ENCODE measurements at places on chromosomes 4 and X.

DNA sequence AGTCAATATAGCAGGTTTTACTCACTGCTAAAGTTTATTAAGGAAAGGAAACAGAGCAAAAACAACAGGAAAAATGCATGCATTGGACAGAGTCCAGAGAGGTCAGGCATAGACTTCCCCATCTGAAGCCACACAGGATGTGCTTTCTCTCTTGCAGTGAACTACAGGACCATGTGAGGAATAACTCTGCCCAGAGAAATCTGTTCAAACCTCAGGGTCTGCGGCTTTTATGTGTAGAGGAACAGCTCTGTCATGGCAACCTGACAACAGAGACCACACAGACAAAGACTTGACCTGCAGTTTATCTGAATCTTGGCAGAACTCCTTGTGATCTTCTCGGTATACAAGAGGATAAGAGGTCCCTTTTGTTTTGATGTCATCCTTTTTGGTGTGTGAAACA, 46.3 kb upstream of the LONRF3 start:
- DNase-seq: no peak

DNA sequence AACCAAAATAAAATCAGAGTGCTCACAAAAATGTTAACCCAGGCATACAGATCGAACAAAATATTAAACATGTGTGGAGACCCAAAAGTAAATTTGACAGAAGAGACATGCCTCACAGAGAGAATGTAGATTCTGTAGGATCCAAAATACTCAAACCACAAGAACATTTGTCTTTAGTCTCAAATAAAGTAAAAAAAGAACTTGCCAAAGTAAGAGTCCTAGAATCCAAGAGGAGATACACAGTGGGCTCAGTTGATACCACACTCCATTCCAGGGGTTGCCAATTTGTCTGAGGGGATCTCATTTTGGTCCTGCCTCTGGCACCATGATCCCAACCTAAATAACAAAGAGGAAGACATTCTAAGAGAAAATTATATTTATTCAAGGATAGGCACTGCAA, 316.4 kb downstream of the GALNTL6 start:
- no peak for DNase-seq

- no peak for DNase-seq
Measured at GRCh38 chr4:54942721-54943120, 182.7 kb downstream of the KDR start.

- no peak for DNase-seq
Measured at GRCh38 chr4:151668689-151669402, 92.0 kb downstream of the GATB start.

GRCh38 chr4:143407888-143408287, 71.2 kb downstream of the GAB1 start:
- no peak for DNase-seq

DNA sequence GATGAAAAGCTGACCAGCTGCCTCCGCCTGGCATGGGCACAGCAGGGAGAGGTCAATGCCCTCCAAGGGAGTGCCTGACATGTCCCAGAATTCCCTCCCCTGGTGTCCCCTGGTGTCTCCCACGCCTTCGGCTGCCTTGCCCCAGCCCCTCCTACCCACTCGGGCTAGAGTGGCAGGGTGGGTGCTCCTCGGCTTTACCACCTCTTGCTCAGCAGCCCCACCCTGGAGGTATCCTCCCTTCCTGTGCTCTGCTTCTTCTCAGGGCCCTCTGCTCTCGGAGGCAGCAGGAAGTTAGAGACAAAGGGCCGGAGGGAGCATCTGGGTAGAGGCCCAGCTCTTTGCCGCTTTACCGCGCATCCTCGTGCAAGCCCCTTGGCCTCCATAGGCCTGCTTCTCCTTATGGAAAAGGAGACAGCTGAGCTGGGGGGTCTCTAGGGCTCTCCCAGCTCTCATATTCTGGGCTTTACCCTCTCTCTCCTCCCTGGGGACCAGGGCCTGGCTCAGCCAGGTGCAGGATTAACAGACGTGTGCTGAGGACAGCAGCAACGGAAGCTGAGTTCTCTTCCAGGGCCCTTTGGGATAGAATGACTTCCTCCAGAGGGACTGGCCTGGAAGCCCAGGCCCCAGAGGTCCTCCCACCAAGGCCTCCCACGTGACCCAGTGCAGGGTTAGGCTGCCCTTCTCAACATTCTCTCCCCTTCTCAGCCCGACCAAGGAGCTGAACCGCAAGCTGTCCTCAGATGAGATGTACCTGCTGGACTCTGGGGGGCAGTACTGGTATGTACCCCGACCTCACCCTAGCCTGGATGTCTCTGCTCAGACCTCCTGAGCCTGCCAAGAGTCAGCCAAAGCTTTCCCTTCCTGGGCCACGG, 17.2 kb downstream of the XPNPEP2 start:
- DNase-seq: no peak

- no peak for DNase-seq
Measured at GRCh38 chr4:74891037-74891436, 41.9 kb upstream of the PARM1 start.

DNA sequence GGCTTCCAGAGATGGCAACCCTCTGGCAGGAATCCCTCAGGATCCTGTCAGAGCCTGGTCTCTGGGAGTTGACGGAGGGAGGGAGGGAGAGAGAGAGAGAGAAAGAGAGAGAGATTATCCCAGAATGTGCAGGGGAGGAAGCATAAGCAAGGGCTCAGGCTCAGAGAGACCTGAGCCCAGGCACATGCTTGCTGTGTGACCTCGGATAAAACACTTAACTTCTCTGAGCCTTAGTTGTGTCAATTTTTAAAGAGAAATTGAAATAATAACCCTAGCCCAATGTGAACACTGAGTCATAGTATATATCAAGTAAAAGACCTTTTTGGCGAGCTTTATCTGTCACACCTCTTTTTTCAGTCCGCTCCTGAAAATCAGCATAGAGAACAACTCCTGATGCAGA, 473 bp upstream of the USP51 start:
- DNase-seq: no peak

- DNase-seq: no peak
Measured at GRCh38 chr4:7906171-7906701, 33.4 kb downstream of the AFAP1 start.

DNA sequence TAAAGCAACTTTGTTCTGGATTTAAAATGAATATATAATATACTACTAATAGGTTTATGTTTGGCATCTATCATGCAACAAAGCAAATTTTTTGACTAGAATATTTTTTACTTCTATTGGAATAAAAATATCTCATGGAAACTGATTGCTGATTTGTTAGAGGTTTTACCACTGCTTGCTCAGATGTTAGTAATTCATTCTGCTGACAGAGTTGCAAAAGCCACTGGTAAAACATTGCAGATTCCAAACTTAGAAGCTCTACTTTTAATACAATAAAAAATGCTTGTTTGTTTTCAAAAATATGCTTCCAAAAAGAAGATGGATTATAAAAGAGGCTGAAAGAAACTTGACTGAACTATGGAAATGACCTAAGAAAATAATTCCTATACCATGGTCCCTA, 795.2 kb downstream of the PCDH18 start:
- no peak for DNase-seq

DNA sequence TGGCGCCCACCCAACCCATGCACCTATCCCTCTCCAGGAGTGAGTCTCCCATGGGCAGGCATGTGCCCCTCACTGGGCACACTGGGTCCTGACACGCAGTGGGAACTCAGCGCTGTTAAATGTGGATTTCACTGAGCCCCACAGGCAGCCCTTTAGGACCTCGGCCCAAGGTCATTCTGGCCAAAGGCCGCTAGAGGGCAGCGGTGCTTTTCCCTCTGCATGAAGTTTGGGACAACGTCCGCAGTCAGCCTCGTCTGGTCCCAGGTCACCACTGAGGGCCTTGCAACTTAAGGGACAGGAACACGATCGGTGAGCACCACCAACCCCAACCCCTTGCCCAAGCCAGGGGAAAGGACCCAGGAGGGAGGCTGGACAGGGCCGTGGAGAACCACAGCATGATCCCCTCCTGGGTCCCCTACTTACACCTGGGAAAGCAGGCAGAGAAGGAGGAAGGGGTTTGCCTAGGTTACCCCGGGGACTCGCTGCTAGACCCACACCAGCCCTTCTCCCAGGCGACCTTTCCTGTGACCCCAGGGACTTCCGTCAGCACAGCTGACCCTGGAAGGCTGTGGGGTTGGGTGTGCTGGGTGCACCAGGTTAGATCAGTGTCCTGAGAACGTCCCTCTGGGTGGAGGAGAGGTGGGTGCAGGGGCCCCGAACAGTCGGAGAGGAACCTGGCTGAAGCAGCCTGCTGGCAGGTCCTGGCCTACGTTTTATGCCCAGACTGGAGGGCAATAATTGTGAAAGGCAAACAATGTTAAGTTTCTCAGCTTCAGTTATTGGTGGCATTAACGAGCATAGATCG, 24.0 kb downstream of the CYTL1 start:
- DNase-seq: peak; percentile 71

GRCh38 chr4:150348079-150348478, 233.9 kb upstream of the MAB21L2 start:
- DNase-seq: no peak

DNA sequence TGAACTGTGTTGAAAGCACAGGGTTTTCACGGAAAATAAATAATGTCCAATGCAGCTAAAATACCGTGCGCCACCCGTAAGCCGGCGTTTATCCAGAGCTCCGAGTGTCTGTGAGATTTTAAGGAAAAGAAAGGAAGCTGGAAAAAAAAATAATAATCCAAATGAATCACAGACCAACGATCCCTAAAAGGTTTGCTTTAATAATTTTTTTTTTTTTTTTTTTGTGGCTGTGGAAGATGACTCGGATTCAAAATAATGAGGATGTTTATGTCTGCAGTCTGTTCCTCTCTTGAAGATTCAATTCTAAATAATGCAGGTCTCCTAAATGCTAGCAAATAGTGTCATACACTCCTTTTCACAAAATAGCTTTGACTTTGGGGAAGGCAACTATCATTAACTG, 84.6 kb upstream of the PPP2R3B start:
- no peak for DNase-seq

DNA sequence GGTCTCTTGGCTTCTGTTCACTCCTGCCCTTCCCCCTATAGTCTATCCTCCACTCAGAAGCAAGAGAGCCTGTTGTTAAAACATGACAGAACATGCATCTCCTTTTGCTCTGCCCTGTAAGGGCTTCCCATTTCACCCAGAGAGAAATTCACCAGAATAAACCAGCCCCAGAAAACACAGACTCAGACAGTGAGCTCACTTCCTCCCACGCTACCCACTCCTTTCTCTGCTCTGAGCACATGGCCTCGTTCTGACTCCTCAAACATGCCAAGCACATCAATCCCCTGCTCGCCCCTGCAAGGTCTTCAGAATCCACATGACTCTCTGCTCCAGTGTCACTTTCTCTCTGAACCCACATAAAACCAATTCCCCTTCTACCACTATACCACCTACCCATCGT, 50.4 kb downstream of the MID1 start:
- DNase-seq: no peak

DNA sequence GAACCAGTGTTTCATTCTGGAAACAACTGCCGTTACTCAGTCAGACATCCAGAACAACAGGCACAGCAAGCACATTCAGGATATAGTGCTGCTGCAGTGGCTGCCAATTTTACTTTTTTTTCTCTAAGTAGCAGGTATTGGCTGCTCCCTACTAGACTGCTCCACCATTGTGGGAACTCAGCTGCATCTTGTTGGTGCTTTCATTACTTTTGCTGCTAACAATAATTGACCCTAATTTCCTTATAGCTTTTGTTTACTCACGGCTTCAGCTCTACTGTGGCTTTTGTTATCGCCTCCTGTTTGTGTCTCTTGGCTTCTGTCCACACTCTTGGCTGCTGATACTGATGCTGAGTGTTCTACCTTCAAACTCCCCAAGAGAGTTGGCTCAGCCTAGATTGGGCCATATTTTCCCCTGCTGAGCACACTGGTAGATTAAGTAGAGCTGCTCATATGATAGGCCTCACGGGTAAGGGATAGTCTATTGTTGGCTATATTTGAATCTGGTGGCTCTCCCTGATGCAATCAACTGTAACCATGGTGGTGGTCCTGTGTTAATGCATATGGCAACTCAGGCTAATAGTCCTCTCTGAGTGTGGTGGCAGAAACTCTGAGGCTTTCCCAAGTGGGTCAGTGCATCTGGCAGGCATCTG, 44.5 kb upstream of the IL2 start:
- DNase-seq: no peak

DNA sequence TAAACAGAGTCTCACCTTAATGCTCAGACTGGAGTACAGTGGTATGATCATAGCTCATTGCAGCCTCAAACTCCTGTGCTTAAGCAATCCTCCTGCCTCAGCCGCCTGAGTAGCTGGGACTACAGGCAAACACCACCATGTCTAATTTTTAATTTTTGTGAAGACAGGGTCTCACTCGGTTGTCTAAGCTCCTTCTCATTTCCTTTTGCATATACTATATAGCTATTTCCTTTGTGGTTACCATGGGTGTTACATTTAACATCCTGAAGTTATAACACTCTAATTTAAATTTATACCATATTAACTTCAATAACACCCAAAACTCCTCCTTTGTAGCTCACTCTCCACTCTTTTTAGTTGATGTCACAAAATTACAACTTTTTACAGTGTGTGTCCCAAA, 114.3 kb downstream of the DCK start:
- no peak for DNase-seq

DNA sequence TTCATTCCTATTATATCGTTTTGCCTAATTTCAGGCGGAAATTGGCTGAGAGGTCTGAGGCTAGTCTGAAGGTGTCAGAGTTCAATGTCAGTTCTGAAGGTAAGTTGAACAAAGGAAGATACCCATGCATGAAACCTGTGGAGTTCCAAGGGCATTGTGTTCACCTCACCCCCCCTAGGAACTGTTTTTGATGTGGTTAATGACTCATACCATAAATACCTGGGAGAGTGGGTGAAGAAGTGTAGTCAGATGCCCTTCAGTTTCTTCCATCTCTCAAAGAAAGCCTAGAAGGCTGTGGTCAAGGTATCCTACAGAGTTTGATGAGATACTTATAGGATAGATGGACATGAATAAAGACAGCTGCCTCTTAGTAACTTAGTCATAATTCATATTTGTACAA, 2.7 kb downstream of the UTP14A start:
- no peak for DNase-seq

GRCh38 chrX:70476934-70477733, 32.5 kb downstream of the DLG3 start:
- no peak for DNase-seq

- DNase-seq: no peak
Measured at GRCh38 chrX:19904778-19905367, 17.5 kb upstream of the SH3KBP1 start.

DNA sequence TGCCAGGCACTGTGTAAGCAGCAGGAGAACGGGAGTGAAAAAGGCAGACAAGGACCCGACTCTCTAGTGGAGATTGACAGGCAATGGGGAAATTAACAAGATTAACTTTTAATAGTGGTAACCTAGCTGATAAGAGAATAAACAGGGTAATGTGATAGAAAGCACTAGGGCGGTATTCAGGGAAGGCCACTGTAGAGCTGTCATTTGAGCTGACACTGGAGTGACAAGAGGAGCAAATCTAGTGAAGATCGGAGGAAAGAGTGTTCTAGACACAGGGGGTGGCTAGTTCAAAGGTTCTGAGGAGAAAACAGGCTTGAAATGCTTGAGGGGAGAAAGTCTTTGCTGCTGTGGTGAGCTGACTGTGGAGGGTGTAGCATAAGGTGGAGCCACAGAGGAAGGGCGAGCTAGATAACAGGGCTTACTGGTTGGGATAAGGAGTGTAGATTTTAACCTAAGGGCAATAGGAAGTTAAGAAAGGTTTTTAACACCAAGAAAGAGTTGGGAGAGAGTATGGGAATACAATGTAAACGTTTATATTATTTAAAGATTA, 122.8 kb downstream of the SLC10A7 start:
- DNase-seq: no peak

- DNase-seq: no peak
Measured at GRCh38 chr4:14857475-14857874, 144.8 kb upstream of the CPEB2 start.

- DNase-seq: no peak
Measured at GRCh38 chrX:102840871-102841705, 96.0 kb upstream of the RAB40AL start.
